Activated CD4-positive, alpha-beta memory T cell treated with anti-CD3 and anti-CD28 coated beads for 36 hours (primary cell): ENCODE measurements at places on chromosomes 2 and 18. TPM values are rescaled to one million over a fixed set of nuclear protein-coding genes. Genes with fewer than 3 reads are reported as not detected.

- no peak for DNase-seq
Measured at GRCh38 chr2:182077023-182077422, 91.4 kb downstream of the PPP1R1C start.

The DBI gene
- 149 TPM for total RNA-seq

DNA sequence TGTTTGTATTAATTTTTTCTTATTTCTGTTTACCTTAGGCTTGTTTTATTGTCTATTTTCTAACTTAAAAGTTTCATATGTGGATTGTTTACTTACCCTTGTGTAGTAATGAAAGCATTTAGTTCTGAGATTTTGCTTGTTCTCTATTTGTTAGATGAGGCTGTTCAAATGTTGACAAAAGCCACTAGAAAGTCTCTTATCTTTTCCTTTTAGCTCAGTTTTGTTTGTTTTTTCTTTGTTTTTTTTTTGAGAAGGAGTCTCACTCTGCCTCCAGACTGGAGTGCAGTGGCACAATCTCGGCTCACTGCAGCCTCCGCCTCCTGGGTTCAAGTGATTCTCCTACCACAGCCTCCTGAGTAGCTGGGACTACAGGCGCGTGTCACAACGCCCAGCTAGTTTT lies 30.9 kb downstream of the USP14 start:
- DNase-seq = no peak

GRCh38 chr18:22432657-22433137 lies 15.0 kb upstream of the CTAGE1 start:
- DNase-seq = no peak

The CD207 gene
- not detected for total RNA-seq
